Activated T-cell treated with anti-CD3 and anti-CD28 coated beads for 24 hours (primary cell): ENCODE measurements at places on chromosomes 16 and 17.

GRCh38 chr17:17298108-17298507 is 5.1 kb upstream of the NT5M start:
- DNase-seq, result no peak

DNA sequence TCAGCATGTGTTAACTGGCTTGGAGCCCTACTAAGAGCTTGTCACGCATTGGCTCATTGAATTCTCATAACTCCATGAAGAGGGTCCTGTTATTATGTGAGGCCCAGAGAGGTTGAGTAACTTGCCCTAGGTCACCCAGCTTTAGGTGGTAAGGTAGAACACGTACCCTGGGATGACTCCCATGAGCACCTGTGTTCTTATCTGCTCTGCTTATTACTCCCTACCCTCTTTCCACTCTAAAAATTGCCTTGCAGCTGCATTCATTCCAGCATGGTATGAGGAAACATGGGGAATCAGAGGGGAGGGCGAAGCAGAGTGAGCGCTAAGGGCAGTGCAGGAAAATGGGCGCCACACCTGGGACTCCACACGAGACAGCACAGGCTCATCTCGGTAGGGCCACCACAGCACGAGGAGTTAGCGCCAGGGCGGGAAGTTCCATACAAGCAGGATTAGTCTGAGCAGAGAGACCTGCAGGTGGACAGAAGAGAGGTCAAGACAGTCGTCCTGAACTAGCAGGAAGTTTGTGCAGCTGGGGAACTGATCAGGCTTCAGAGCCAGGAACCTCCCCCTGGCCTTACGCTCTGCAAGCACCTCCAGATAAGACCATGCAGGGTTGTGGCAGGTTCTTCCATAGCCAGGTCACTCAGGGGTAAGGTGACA is 10.1 kb downstream of the COPZ2 start:
- DNase-seq, result no peak

- no peak for DNase-seq
Observed at GRCh38 chr17:19759568-19760549, 11.8 kb upstream of the ALDH3A1 start.

- no peak for DNase-seq
Observed at GRCh38 chr17:933312-934073, 46.1 kb downstream of the NXN start.

DNA sequence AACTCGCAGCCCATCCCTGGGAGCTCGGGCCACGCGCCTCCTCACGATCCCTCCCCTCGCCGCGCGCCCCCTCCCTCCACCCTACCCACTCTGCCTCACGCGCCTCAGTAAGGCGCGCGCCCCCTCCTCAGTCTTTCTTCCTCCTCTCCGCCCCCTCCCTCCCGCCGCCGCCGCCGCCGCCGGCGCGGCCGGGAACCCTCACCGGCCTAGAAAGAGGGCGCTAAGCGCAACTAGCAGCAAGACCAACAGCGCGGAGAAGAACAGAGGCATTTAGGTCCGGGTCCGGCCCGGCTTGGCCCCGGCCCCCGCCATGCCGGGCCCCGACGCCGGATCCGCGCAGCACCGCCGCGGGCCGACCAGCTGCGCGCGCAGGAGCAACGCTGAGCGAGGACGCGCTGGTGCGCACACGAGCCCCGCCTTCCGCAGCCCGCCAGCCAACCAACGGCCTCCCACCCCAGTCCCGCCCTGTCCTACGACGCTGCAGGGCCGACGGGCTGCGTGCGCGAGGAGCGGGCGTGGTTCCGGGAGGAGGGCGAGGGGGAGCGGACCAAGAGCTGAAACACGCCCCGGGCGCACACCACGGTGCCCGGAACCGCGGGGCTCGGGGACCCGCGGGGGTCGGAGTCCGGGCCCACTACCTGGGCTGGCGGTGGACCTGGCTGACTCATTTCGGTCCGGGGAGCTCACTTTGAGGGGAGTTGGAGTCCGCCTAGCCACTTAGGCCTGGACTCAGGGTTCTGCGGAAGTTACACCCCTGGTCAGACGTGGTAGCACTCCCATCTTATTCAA is at the start of gene BLTP2:
Gene BLTP2 (minus strand): TSS at position 372 of the 789 bp plus-strand sequence. CDS start 102 bp downstream, at position 270.
- peak; percentile 96 for DNase-seq

DNA sequence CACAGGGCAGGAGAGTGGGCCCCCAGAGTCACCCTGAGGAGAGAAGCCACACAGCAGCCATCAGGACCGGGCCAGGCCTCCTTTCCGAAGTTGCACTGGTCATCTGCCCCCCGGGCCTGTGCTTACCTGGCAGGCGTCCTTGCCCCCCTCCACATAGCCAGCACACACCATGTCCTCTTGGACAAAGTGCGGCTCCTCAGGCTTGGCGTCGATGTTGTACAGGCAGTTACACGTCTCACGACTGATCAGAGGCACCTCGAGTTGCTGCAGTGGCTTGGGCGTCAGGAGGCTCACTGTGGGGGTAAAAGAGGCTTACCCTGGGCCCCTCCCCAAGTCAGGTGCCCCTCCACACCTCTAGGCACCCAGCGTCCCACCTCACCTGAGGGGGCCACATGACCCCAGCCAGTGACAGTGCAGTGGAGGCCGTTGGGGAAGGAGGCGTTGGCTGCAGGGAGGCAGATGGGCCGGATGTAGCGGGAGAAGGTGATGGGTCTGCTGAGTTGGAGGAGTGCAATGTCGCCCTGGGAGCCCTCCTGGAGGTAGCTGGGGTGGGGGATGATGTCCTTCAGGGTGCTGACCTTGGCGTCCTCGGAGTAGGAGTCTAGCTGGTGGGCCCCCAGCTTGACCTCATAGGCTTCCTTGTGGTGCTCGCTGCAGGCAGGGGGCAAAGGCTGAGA is 3.1 kb downstream of the PRSS8 start:
- no peak for DNase-seq

DNA sequence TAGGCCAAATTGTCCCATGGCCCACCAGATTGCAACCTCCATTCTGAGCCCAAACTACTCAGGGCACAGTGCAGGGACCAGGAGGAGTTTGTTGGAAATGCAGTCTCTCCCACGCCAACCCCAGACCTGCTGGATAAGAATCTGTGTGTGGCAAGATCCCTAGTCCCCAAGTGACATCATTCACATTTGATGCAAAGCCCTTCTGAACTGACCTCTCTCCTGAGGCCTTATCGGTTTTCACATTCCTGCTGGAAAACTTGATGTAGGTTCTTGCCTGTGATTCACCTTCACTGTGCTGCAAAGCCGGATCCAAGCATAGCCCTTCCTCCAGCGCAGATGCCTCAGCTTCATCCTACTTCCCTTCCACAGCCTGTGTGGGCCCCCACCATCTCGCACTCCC is 6.6 kb upstream of the SHCBP1 start:
- DNase-seq, result no peak

DNA sequence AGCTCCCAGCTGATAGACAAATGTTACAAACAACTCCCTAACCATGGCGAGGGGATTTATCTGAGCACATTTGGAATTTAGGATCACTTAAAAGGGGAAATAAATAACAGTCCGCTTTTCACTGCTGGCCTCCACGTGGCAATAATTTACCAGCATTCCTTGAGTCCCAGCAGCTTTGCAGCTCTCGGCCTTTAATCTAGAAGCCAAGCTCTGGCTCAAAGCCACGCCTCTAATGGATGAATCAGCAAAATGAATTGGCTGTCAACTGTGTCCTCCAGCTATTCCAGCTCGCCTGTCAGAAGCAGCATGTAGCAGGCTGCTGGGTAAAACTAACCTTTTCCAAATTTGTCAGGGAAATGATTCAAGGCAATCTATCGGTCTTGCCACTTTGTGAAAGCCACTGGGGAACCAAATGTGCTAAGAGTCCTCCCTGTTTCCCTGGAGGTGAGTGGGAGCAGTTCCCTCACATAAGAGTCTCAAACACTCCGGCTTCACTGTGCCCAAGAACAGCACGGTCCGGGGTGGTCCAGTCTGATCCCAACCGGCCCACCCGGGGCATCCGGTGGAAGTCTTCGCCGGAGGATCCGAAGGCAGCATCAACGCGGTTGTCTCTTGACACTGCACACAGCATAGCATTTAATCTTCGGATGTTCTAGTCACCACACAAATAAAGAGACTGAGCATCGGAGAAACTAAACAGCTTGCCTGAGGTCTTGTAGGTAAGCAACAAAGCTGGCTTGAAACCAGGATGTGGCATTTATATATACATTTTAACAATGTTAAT is 143.3 kb downstream of the PARN start:
- DNase-seq, result no peak

GRCh38 chr16:48432136-48432535 is 46.9 kb upstream of the SIAH1 start:
- no peak for DNase-seq

GRCh38 chr16:86959091-86959651 is 358.0 kb downstream of the C16orf95 start:
- no peak for DNase-seq

- no peak for DNase-seq
Observed at GRCh38 chr17:53516636-53517035, 306.1 kb upstream of the KIF2B start.
